K562 (cell line): ENCODE measurements at places on chromosomes 3 and 15. TPM values are rescaled to one million over a fixed set of nuclear protein-coding genes. Genes with fewer than 3 reads are reported as not detected.

The SPINK8 gene
- total RNA-seq: not detected in 2 replicates

The SPINT1 gene
- 3.2 and 4.5 TPM in 2 replicates for total RNA-seq

The ADAMTSL3 gene
- 0.07 and 0.09 TPM in 2 replicates for total RNA-seq

The IL12A gene
- 0.13 TPM in 1 of 2 replicates, not detected in the other for total RNA-seq

The POLQ gene
- total RNA-seq: 8.8 and 10.8 TPM in 2 replicates

The CDCP1 gene
- 13.9 and 16.4 TPM in 2 replicates for total RNA-seq

The A4GNT gene
- total RNA-seq: not detected in 2 replicates

The NDUFB4 gene
- total RNA-seq: 125 and 129 TPM in 2 replicates

The ZMAT3 gene
- total RNA-seq: 5.1 and 6.5 TPM in 2 replicates

The CHRNA7 gene
- total RNA-seq: not detected in 2 replicates

The ETV5 gene
- 22.2 and 25.9 TPM in 2 replicates for total RNA-seq

The GABRA5 gene
- total RNA-seq: not detected in 2 replicates

The TJP1 gene
- total RNA-seq: 34.6 and 39.3 TPM in 2 replicates

The OSTN gene
- not detected in 2 replicates for total RNA-seq

The VILL gene
- total RNA-seq: 12.4 and 13.4 TPM in 2 replicates

The P2RY13 gene
- not detected in 2 replicates for total RNA-seq

The FOXB1 gene
- not detected in 2 replicates for total RNA-seq

The DBR1 gene
- total RNA-seq: 12.4 and 13.1 TPM in 2 replicates

The PRR20G gene
- not detected in 2 replicates for total RNA-seq

The KLHDC8B gene
- total RNA-seq: 32.9 and 34.1 TPM in 2 replicates

The SLC2A2 gene
- total RNA-seq: 0.18 TPM in 1 of 2 replicates, not detected in the other

The ECE2 gene
- total RNA-seq: not detected in 2 replicates

The GRAMD2A gene
- not detected in 2 replicates for total RNA-seq

The ITGB5 gene
- total RNA-seq: 17.3 and 23.4 TPM in 2 replicates

The PLSCR5 gene
- not detected in 2 replicates for total RNA-seq

The TRH gene
- not detected in 2 replicates for total RNA-seq

The TRIM42 gene
- total RNA-seq: not detected in 2 replicates

The MUC20 gene
- total RNA-seq: 0.16 and 0.25 TPM in 2 replicates

The CCR3 gene
- total RNA-seq: not detected in 2 replicates

The GPR62 gene
- total RNA-seq: not detected in 2 replicates

The SH3BP5 gene
- 13.9 and 18.6 TPM in 2 replicates for total RNA-seq

The XCR1 gene
- total RNA-seq: not detected in 2 replicates

The GOLGA8G gene
- total RNA-seq: not detected in 2 replicates
